HepG2 (cell line): ENCODE measurements at places on chromosomes 3 and 15. TPM values are rescaled to one million over a fixed set of nuclear protein-coding genes. Genes with fewer than 3 reads are reported as not detected.

DNA sequence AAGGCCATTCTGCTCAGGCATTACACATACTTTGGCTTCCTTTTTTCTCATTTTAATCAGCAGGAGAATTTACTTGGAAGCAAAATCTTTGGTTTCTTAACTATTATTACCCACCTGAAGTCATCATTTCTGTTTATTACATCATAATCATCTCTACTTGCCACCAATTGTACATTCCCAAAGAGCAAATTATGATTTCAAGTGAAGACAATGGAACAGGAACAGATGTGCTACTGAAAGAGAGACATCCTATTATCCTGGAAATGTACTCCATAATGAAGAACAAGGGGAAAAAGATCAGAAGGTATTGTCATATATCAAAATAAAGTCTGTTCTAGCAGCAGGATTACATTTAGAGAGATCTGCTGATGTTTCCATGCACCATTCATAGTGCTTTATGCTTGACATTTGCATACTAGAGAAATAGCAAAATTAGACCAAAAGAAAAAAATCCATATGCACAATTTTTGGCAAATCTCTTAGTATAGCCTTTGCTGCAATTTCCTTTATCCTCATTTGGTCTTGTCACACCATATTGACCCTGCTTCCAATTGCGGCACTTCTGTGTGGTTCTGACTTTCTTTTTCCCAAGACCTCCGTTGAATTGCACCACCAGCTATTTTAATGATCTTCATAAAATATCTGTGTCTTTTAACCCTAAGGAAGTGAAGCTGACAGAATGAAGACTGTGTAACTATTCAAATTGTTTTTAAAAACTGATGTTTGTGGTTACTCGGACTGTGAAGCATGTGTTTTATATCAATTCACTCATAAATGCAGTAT is 683.8 kb downstream of the ZNF385D start:
- no peak for DNase-seq

- no peak for DNase-seq
Measured at GRCh38 chr3:71815340-71816067, 30.6 kb upstream of the PROK2 start.

DNA sequence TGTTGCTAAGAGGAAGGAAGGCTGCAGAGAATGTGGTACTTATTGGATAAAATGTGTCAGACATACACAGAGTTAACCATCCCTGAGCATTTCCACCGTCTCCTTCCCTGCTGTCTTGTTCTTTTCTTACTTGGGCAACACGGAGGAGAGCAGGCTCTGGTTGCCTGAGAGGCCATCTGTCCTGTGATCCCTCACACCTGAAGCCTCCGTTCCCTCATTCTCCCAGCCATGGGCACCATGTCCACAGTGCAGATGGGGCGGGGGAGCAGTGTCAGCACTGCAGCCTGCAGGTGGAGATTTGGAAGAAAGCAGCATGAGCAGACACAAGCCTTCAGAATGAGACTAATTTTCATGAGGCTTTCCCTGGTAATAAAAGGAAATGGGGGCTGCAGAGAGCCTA is 133.7 kb downstream of the CHCHD6 start:
- DNase-seq = no peak

DNA sequence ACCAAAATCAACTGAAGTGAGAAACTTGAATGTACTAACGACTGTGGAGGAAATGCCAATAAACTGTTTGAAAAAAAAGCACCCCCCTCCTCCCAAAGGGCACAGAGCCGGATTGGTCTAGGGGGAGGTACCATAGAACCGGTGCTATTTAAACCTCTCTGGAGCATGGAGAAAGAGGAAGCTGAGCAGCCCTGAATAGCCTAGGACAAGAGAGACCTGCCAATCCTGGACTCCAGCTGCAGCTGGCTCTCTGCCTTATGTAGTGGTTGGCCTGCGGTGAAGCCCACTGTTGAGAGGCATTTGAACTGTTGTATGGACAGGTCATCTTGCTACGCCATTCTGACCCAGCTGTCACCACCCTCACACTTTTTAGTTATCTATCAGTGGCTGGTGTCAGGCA is 1.5 kb upstream of the SH3GL3 start:
- DNase-seq = no peak

- no peak for DNase-seq
Measured at GRCh38 chr3:88031642-88032077, 27.1 kb downstream of the CGGBP1 start.

DNA sequence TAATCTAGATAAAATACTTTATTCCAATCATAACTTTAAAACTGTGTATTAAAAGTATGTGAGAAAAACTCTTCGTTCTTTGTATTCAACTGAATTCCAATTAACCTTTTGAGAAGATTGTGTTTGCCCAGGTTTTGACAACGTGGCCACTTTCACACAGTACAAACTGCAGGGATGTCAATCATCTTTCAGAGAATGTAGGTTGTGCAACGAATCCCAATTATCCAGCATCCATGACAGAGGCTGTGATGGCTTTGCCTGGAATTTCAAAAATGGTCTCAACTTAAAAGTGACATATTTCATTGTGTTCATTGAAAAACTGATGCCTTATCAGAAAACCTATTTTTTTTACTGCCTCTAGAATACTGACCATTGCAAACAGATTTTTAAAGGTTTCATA is 615.1 kb upstream of the KCNMB2 start:
- no peak for DNase-seq

- no peak for DNase-seq
Measured at GRCh38 chr3:86733257-86733656, 257.7 kb downstream of the VGLL3 start.

GRCh38 chr3:125478326-125478725 is 41.7 kb downstream of the SNX4 start:
- no peak for DNase-seq

DNA sequence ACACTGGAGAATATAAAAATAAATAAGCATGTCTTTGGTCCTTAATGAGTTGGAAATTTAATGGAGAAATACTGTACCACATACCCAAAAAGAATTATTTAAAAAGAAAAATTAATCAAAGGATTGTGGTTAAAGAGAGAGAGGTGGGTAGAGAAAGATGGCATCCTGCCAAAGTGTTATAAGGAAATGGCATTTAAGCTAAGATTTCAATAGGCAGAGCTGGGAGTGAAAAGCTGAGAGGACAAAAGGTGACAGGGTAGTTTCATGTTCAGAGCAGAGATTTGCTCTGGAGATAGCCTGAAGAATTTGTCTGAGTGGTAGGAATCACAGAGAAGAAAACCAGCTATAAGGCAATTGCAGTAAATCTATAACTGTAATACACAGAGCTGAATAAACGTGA is 181.0 kb downstream of the SI start:
- DNase-seq = no peak

DNA sequence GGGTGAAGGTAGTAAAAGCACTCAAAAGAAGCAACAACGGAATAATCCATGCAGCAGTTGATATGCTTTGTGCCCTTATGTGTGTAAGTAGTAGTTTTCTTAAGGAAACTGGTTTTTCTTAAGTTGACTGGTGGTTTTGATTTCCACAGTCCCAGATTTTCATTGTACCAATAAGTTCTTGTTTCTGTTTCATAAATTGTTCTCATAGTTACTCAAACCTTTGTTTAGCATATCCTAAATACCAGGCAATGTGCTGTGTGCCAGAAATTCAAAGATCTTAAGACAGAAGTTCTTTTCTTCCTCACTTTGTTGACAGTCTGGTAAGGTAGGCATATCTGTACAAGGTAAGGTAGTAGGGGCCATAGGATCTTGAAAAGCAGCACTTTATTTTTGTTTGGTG is 40.0 kb downstream of the DNAJC13 start:
- DNase-seq = no peak

Gene STAC
- not detected in 2 replicates for total RNA-seq

DNA sequence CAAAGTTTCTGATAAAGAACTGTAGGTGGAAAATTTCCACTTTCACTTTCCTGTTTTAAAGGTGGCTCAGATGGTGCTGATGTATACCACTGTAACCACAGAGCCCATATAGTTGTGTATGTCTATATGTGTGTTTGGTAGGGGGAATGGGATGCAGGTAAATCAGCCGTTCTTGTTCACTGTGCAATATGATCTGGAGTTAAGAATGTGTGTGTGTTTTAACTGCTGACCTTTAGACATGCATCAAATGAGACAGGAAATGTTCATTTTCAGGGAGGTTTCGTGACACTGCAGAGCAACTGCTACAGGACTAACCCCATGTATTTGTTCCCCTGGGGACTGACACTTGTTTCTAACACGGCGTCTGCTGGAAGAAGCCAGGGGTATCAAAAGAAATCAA is 180.5 kb downstream of the TAFA4 start:
- no peak for DNase-seq

DNA sequence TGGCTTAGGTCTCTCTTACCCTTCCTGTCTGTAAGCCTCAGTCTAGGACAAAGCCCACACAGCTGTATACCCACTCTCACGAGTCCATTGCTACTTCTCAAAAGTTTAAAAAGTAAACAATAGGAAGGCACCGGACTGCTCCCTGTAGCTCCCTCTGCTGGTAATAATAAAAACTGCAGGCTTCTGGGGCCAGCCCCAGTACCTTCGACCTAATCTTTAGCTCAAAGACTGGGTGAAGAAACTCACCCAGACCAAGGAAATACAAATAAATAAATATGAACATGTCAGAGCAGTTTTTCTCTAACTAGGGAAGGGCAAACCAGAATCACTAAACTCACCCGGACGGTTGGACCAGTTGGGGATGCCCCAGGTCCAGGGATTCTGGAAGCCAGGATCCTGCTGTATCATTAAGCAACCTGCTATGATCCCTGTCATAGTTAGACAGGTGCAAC is 5.0 kb downstream of the FAM219B start:
- peak; percentile 49 for DNase-seq

Gene CCPG1
- 15.9 and 19.5 TPM in 2 replicates for total RNA-seq

GRCh38 chr3:156630081-156630772 is 44.2 kb upstream of the TIPARP start:
- no peak for DNase-seq

DNA sequence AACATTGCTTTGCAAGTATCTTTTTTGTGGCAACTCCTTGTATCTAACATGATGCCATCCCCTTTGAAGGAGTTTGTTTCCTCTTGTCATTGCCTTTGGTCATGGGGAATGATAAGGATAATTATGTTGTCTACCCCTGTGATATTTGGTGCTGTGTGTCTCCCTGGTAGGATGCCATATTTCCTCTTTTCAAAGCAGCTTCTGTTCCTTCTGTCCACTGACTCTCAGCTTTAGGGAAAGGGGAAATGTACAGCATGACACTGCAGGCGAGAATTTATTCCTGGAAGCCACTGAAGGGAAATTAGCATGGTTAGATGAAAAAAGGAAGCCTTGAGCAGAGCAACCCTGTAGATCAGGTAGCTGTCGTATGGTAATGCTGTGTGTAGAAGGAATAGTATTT is 576.7 kb downstream of the CADM2 start:
- no peak for DNase-seq

GRCh38 chr3:116050311-116050915 is 394.9 kb downstream of the LSAMP start:
- no peak for DNase-seq

DNA sequence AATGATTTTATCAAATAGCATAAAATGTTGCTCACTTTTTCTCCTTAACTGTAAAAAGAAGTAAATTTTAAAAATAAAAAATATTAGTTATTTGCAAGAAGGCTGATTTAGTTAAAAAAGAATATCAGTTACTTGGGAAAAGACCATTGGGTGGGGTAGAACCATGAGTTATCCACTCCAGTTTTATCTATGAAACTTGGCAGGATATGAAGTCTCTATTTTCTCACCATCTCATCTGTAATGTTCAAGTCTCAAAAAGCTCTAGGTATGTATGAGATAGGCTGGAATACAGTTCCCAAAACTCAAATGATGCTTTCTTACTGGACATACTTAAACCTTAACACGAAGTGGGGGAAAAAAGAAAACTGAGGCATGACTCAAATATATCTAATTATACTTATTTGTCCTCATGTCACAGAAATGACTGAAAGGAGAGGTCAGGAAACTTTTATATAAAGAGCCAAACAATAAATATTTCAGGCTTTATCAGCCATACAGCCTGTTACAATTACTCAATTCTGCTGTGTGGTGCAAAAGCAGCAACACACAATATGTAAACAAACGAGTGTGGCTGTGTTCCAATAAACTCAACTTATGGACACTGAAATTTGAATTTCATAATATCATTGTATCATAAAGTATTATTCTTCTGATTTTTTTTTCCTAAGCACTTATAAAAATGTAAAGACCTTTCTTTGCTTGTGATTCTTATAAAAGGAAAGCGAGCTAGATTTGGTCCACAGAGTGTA is 131.8 kb downstream of the TBL1XR1 start:
- DNase-seq = no peak

DNA sequence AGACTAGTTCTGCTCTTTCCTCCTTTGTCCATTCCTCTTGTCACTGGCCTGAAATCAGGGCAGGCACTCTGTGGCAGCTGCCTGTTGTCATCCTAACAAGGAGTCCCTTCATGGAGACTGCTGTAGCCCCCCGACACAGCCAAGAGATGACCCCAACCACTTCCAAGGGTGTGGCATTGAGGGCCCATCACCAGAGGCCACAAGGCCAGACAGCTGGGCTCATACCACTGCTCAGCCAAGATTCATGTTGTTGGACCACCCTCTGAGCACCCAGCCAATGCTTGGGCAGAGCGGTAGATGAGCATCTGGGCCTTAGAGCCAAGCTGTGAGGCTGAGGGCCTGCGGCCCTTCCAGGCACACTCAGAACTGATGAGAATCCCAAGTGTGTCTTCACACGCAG is 85.4 kb downstream of the EPHB1 start:
- no peak for DNase-seq

Gene XCR1
- total RNA-seq = not detected in 2 replicates

DNA sequence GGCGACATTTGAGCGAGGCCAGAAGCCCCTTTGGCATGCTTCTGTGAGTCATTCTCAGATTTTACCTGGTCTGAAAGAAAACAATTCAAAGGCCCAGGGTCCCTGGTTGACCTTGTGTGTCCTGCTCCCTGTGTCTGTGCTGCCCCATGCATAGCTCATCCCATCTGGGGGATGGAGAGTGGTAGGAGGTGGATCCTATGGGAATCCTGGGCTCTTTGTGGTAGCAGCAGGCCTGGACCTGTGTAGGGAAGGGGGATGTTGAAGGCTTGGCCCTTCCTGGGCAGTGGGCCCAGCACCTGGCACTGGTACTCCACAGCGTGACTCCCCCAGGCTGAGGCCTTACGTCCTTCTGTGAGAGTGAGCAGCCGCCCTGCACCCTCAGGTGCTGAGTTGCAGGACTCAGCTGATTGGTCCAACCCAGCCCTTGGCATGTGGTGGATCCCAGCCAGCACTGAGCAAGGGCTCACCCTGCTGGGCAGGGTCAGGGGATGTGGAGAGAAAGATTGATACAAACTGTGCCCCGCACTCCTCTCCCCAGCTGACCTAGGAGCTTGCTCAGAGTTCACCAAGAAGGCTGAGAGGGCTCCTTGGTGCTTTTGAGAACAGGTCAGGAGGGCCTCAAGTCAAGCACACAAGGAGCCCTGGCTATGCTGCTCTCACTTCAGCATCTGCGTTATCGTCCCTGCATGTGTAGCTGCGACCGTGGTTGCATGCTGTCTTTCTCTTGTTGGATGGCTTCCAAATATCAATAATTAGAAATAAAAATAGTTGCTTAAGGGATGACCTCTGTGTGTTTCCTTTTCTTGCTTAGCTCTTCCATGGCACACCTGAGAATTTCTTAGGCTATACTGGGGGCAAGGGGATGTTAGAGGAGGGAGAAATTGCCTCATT is 21.4 kb upstream of the JMJD7 start:
- peak; percentile 34 for DNase-seq

Gene INKA1
- total RNA-seq = 0.22 TPM in 1 of 2 replicates, not detected in the other

Gene AGBL1
- total RNA-seq = not detected in 2 replicates

- no peak for DNase-seq
Measured at GRCh38 chr15:52338058-52338457, 42.5 kb upstream of the MYO5C start.
